Activated T-cell treated with anti-CD3 and anti-CD28 coated beads, Interleukin-2, amount 50 U/mL, for 72 hours (primary cell): ENCODE measurements at places on chromosomes 13 and 19. TPM values are rescaled to one million over a fixed set of nuclear protein-coding genes. Genes with fewer than 3 reads are reported as not detected.
A peak's percentile ranks its signal among the peaks of the same experiment; 100 is the strongest.

GRCh38 chr19:8663920-8664670 is 33.7 kb downstream of the NFILZ start:
- no peaks in the 10 kb centered on the region for H3K36me3 ChIP-seq
- no peak for DNase-seq

SMIM7 gene
- 81.1 TPM for total RNA-seq

DNA sequence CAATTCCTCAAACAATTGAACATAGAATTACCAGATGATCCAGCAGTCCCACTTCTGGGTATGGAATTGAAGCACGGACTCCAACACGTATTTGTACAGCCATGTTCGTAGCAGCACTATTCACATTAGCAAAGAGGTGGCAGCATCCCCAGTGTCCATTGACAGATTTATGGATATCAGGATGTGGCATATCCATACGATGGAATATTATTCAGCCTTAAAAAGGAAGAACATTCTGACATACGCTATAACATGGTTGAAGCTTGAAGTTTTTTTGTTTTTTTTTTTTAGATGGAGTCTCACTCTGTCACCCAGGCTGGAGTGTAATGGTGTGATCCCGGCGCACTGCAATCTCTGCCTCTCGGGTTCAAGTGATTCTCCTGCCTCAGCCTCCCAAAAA is 220.6 kb downstream of the ZIC5 start:
- DNase-seq = no peak
- H3K4me3 ChIP-seq = no peak overlapping the region
- no peaks in the 10 kb centered on the region for H3K27me3 ChIP-seq
- H3K36me3 ChIP-seq = no peaks in the 10 kb centered on the region
- no peaks in the 10 kb centered on the region for H3K4me1 ChIP-seq
- no peak overlapping the region for H3K27ac ChIP-seq

DNA sequence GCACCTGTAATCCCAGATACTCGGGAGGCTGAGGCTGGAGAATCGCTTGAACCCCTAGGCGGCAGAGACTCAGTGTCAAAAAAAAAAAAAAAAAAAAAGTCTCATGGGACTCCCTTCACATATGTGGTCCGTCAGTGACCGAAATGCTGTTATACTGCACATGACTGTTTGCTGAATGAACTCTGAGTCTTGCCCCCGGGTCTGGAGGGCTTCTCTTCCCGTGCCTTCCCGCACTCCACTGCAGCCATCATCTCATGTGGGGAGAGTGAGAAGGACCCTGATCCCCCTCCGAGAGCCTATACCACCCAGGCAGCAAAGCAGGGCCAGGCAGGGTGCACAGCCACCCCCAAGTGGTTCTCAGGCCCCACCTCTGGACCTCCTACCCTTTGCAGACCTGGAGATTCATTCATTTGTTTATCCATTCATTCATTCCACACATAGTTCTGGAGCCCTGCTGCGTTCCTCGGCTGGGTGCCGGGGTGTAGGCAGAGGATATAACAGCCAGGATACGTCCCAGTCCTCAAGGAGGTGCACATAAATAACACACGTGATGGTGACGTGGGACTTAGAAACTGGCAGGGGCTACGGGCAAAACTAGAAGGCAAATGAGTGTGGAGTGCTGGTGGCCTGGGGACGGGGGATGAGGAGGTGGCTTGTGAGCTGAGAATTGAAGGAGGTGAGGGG is 14.2 kb downstream of the NDUFA11 start:
- H3K4me1 ChIP-seq = no peaks in the 10 kb centered on the region
- H3K27me3 ChIP-seq = peaks cover 24% of the 10 kb centered on the region
- no peak for DNase-seq

ICAM3 gene
- total RNA-seq = 163 TPM

DNA sequence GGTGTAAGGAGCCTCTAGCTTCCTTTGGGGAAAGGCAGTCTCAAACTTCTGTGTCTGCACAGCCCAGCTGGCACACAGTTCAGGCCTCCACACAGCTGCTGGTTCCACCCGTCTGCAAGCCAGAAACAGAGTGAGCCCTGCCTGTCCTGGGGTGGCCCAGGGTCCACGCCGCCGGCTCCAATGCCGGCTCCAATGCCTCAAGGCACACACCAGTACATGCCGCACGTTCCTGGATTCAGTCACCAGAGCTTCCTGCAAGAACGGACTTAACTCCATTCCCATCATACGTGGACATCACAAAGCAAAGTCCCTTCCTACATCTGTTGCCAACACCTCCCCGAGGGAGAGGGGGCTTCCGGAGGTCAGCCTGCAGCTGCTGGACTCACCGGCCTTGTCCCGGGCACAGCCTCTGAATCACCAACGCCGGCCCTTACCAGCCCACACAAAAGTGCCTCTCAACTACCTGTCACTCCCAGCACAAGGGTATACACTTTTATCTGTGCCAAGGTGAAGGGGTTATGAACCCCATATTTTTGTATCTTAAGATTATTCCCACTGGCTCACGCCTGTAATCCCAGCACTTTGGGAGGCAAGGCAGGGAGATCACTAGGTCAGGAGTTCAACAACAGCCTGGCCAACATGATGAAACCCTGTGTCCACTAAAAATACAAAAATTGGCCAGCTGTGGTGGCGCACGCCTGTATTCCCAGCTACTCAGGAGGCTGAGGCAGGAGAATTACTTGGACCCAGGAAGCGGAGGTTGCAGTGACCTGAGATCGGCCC is 8.5 kb downstream of the SH3GL1 start:
- no peak overlapping the region for H3K27ac ChIP-seq
- peaks cover 12% of the 10 kb centered on the region for H3K36me3 ChIP-seq
- no peak for DNase-seq
- peaks cover 52% of the 10 kb centered on the region for H3K4me1 ChIP-seq
- no peak overlapping the region for H3K4me3 ChIP-seq
- H3K27me3 ChIP-seq = no peaks in the 10 kb centered on the region

CYP2F1 gene
- not detected for total RNA-seq

DNA sequence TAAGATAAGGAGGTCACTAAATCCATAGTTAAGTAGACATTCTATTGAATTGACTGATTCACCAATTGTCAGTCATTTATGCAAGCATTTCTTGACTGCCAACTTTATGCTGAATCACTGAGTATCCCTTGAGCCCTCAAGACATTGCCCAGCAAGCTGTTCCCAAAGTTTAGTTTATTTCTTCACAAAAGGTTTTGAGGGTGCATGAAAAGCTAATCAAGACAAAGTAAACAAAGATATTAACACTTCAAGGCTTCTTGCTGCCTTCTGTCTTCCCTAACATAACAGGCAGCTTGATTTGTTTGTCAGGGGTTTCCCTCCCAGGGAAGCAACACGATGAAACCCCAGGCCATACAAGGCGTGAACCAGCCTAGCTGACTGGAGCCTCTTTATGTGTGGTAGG is 374.4 kb downstream of the SPRY2 start:
- H3K27me3 ChIP-seq = no peaks in the 10 kb centered on the region
- H3K4me1 ChIP-seq = no peaks in the 10 kb centered on the region
- no peak overlapping the region for H3K27ac ChIP-seq
- H3K4me3 ChIP-seq = no peak overlapping the region

- no peaks in the 10 kb centered on the region for H3K27me3 ChIP-seq
- peak overlapping the region; percentile 90 for H3K4me3 ChIP-seq
- peaks cover 5% of the 10 kb centered on the region for H3K36me3 ChIP-seq
- H3K4me1 ChIP-seq = peaks cover 38% of the 10 kb centered on the region
Observed at GRCh38 chr19:19202707-19203011, 555 bp downstream of the NR2C2AP start.

METTL21C gene
- total RNA-seq = not detected

DNA sequence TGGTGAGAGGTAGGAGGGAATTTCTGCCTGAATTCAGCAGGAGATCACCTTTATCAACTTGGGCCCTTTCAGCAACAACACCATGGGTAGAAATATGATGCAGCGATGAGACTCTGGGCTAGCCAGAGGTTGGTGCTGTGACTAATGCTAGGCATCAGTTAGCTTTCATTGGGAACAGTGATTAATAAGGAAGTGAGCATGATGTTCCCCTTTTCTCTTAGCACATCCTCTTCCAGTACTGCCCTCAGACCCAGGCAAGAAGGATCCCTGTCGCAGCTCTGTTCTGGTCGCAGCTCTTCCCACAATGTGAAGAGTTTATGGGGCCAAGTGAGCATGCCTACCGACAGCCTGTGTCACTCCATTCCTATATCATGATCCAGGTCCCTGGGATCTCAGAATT is 100.5 kb downstream of the FLT1 start:
- H3K27ac ChIP-seq = no peak overlapping the region
- H3K36me3 ChIP-seq = peaks cover 7% of the 10 kb centered on the region
